Motor neuron (in vitro differentiated cells): ENCODE measurements at places on chromosomes 7 and 10. TPM values are rescaled to one million over a fixed set of nuclear protein-coding genes. Genes with fewer than 3 reads are reported as not detected.

The STAMBPL1 gene
- total RNA-seq = 11.3 and 12.0 TPM in 2 replicates

The EVX1 gene
- 0.31 TPM in 1 of 2 replicates, not detected in the other for total RNA-seq

The VSTM2A gene
- 15.0 and 15.1 TPM in 2 replicates for total RNA-seq

The FXYD4 gene
- total RNA-seq = not detected in 2 replicates

The CHST15 gene
- total RNA-seq = 25.7 and 26.5 TPM in 2 replicates

The NFE2L3 gene
- total RNA-seq = 7.8 and 9.9 TPM in 2 replicates

The C10orf62 gene
- total RNA-seq = 0.26 TPM in 1 of 2 replicates, not detected in the other

The PDE6C gene
- 0.09 and 0.21 TPM in 2 replicates for total RNA-seq

The LLCFC1 gene
- 0.67 TPM in 1 of 2 replicates, not detected in the other for total RNA-seq

The SFMBT2 gene
- total RNA-seq = 10.9 and 14.4 TPM in 2 replicates

The CUZD1 gene
- total RNA-seq = 0.50 and 0.67 TPM in 2 replicates

The TMEM243 gene
- 26.7 and 34.0 TPM in 2 replicates for total RNA-seq

The PRF1 gene
- total RNA-seq = 0.05 and 0.25 TPM in 2 replicates

The NRP1 gene
- 74.2 and 74.5 TPM in 2 replicates for total RNA-seq

The NKX1-2 gene
- total RNA-seq = not detected in 2 replicates

The RELN gene
- 38.2 and 44.6 TPM in 2 replicates for total RNA-seq

The AKR1C4 gene
- 0.40 TPM in 1 of 2 replicates, not detected in the other for total RNA-seq

The SERPINE1 gene
- total RNA-seq = 0.27 and 0.50 TPM in 2 replicates

The CALHM3 gene
- total RNA-seq = 0.19 TPM in 1 of 2 replicates, not detected in the other

The MACC1 gene
- total RNA-seq = 0.09 and 0.16 TPM in 2 replicates

The LSM8 gene
- 36.8 and 41.1 TPM in 2 replicates for total RNA-seq
